ENCODE measurements at places on chromosomes 13 and 19.
A peak's percentile ranks its signal among the peaks of the same experiment; 100 is the strongest.

DNA sequence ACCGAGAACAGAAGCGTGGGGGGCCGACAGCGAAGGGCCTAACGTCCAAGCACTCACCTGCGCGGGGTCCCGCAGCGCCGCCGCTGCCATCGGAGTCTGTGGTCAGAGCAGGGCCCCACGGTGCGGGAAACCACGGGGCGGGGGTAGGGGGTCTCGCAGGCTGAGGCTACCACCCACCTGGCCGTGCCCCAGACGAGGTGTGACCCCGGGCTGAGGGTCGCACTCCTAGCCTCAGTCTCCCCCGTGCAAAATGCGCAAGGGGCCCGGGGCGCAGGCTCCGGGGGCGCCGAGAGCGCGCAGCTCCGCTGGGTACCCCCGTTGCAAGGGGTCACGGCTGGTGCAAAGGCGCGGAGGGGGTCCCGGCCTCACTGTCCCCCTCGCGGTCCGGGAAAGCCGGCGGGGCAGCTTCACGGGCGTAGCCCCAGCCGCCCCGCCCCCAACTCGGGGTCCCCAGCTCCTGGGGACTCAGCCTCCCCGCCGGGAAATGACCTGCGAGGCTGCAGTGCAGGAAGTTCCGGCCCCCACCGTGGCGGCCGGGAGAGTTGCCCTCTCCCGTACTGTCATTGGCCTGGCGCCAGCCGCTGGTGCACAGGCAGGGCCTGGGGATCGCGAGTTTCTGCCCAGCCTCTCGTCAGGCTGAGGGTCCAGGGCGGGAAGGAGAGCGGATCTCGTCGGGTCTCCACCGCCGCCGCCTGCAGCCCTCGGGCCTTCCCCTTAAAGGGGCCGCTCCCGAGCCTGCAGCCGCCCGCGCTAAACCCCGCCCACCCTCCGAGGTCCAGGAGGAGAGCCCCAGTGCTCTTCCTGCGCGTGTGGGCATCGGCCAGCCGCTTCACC lies at the start of gene ZNF792:
Gene ZNF792 (minus strand): TSS at position 657 of the 834 bp plus-strand sequence. CDS start 567 bp downstream, at position 90.
- DNase-seq: peak; percentile 5

DNA sequence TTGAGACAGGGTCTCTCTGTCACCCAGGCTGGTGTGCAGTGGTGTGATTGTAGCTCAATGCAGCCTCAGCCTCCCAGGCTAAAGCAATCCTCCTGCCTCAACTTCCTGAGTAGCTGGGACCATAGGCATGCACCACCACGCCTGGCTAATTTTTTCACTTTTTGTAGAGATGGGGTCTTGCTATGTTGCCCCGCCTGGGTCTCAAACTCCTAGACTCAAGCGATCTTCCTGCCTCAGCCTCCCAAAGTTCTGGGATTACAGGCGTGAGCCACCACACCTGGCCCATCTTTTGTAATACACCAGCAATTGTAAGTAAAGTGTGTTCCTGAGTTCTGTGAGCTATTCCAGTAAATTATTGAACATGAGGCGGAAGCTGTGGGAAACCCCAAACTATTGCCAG lies 6.7 kb downstream of the PLA2G4C start:
- DNase-seq: no peak

DNA sequence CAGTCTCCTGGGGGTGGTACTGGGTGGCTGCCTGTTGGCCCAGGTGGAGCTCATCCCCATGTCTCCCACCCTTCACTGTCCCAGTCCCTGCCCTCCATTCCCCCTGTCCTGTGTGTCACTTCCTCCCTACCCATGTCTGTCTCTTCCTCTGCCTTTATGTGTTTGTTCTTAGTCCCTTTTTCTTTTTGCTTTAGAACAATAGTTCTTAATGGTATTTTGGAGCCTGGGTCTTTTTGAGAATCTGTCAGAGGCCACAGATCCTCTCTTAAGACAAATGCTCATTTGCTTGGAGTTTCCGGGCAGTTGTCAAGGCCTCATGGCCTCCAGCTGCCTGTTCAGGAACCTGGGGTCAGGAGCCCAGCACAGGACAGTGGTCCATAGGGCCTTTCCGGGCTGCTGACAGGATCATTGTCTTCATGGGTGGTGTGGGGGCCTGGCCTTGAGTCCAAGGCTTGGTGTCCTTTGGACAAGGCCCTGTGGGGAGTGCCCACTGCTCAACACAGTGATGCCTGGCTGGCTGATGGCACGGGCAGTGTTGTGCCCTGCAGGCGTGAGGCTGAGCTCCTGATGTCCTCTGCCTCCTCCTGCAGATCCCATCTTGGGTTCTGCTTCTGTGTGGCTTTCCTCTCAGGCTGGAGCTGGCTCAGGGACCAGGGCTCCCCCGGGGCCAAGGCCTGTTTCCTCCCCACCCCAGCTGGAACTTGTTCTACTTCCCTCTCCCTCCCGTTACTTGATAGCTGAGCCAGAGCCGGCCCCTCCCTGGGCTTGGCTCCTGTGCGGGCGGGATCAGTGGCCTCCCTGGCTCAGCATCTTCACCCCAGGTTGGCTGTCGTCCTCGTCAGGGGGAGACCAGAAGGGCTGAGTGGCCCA lies 3.5 kb downstream of the EGLN2 start:
- no peak for DNase-seq

- no peak for DNase-seq
Measured at GRCh38 chr19:17926044-17926443, 6.8 kb upstream of the CCDC124 start.

Measured in effector memory CD8-positive, alpha-beta T cell (primary cell).